ENCODE measurements at places on chromosomes 2 and 18.

GRCh38 chr18:73887801-73888200 is 259.8 kb downstream of the FBXO15 start:
- no peak for DNase-seq

DNA sequence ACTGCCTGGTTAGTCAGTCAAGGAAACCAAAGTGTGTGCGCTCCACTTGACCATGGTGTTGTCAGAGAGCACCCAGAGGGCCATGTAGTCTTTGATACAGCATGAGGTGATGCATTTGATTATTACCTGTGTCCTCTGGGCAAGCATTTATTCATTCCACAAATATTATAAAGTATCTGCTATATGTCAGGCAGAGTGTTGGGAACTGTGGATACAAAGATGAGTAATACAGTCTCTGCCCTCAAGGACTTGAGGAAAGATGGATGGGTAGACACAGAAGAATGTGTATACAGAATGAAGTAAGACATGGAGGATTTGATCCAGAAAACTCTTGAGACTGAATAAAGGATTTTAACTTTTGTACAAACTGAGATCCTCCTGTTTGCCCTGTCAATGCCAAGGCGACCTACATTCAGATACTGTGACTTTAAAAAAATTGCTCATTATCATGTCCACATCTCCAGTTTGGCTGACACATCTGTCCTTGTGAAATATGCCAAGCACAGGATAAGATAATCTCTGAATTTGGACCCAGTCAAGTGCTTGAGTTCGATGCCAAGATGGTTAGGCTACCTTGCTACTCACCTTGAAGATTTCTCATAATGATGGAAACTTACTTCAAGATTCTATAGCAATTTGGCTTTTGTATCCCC is 50.8 kb downstream of the ACYP2 start:
- no peak for DNase-seq

DNA sequence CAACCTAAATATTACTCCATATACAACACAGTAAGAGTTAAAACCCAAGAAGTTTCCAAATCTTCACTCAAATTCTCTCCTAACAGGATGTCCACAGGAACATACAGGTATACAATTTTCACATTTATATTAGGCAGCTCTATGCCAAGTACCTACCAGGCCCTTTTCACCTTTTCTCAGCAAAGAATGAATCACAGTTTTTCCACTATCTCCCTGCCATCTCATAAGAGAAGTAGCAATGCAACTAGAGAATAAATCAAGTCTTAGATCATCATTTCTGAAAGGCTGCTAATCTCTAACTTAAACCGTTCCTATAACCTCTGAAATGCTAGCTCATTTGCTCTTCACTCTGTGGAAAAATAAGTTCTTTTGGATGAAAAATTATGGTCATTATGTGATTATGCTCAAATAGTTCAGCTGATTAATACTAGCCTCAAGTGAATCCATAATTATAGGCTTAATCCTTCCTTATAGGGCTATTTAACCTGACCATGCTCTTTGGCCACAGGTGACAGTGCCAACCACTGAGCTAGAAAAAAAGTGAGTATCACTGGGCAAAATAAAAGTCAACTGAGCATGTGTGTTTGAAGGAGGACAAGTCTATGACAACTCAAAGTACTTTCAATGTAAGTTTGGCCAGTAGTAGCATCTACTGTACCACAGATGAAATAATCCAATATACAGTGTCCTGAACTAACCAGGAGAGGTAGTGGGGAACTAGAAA is 79.7 kb downstream of the COBLL1 start:
- DNase-seq = no peak

DNA sequence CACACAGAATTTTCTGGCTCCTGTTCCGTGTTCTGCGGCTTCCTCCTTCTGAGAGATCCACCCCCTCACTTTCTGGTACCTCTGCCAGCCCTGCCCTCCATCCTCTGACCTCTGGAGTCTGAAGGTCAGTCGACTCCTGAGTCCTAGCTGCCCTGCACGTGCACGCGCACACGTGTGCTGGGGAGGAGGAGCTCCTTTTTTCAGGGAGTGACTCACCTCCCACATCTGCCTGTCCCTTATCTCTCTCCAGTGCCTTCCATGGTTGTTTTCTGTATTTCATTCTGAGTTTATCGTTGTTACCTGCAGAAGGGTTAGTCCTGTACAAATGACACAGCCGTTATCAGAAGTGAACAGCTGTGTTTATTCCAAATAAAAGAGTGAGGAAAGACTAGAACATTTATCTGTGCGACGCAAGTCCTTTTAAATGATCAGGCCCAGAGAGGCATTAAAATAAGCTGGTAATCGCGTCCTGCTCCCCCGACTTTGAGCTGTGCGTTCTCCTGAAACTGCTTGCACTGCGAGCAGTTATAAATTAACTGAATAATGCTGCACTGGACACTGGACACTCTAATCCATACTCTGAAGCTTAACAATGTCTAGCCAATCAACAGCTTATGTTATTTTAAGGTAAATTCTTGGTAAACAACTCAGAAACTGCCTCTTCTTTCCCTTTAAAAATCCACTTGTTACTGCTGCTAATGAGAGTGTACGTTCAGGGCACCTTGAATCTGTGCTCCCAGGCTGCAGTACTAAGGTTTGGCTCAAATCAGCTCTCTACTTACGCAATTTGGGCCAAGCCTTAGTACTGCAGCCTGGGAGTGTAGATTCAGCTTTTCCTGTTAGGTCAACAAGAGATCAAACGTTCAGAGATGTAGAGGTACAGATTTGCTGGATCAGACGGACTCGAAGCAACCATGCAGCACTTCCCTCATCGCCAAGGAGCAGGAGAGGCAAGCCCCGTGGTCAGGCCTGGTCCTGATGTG is 72.5 kb downstream of the GALR1 start:
- no peak for DNase-seq

DNA sequence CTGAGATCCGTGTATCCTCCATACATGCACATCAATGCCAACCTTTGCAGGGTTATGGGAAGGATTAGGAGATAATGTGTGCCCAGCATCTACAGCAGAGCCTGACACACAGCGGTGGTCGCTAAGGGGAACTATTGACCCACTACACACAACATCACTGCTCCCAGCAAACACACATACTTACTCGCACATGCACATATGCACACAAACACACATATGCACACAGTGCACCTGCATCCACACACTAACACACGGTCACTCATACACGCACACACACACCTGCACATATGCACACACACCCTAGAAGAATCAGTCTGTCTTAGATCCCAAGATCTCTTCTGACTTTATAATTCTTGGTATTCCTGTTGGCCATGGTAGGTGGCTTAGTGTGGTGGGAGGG is 118.3 kb downstream of the GYPC start:
- DNase-seq = no peak

GRCh38 chr2:160324917-160325316 is 124.8 kb upstream of the ITGB6 start:
- DNase-seq = no peak

GRCh38 chr2:209253544-209253943 is 170.3 kb upstream of the MAP2 start:
- DNase-seq = no peak

- no peak for DNase-seq
These were observed 3.6 kb upstream of the COX7A2L start for GRCh38 chr2:42364658-42365057.

- DNase-seq = no peak
These were observed 220.2 kb upstream of the PIEZO2 start for GRCh38 chr18:11369556-11369955.

GRCh38 chr18:29531746-29532145 is 1354.8 kb upstream of the CDH2 start:
- no peak for DNase-seq

- no peak for DNase-seq
These were observed 71.8 kb downstream of the TGOLN2 start for GRCh38 chr2:85255813-85256594.

- DNase-seq = no peak
These were observed 301.8 kb downstream of the C1D start for GRCh38 chr2:67760995-67761394.

DNA sequence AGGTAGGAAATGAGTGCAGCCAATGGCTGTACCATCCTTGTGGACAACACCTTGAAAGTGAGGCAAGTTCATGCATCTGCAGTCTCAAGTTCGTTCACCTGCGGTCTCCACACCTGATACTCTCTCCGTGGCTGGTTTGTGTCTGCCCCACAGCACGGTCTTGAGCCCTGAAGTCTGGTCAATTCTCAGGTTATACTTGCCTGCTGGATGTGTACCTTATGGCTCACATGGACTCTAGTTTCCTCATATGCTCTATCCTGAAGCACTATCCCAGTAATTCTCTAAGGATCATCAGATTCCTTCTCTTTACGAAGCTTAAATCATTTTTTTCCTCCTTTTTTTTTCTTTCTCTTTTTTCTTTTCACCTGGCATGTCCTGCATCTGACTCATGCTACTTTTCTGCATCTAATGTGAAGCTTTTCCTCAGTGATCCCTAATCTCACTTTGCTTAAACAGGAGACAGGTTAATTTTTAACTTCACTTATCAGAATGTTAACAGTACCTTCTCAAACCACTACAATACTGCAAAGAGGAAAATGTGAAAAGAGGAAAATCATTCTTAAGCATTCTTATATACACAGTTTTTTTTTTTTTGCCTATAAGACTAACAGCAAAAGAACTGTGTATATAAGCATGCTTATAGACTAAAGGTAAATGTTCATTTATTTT is 511.2 kb downstream of the SOX11 start:
- DNase-seq = no peak

DNA sequence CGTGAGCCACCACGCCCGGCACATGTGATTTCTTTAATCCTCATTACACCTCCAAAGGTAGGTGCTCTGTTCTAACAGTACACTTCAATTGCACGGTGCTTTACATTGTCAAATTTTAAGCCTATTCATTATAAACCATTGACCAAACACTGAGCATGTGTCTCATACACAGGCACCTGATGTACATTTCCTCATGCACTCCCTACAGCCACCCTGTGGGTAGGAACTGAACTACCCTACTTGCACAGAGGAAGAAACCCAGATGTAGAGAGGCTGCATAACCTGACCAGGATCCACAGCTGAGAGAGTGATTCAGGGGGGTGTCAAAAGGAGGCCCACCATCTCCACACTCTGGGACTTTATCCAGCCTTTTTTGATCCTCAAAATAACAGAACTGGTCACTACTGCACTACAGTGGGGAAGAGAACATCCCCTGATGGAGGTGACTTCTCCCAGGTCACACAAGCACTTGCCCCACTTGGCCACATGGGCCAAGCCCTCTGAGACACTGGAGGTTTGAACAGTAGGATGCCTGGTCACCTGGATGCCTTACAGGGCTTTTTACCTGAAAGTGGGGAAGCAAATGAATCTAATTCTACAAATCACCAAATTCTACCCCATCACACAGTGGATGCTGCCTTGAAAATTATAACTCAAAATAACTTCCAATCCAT is 6.9 kb upstream of the DPYSL5 start:
- no peak for DNase-seq
